CD4-positive, alpha-beta T cell treated with Interleukin-4 for 1 hour (primary cell): ENCODE measurements at places on chromosomes 7 and 10.

DNA sequence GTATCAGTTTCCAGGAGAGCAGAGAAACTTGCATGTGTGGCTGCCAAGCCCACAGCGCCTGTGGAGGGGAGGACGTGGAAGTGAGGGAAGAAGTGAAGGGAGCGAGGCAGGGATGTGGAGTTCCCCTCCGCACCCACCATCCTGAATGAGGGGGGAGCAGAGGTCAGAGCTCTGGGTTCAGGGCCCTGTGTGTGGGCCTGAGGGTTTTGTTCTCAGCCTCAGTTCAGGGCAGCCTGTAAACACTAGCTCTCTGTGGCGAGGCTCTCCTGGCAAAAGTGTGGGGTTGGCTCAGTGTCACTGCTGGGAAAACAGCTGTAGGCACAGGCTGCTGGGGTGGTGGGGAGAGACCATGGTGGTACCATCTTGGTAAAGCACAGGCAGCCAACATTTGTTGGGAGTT, 108.4 kb downstream of the C10orf105 start:
- DNase-seq: no peak

DNA sequence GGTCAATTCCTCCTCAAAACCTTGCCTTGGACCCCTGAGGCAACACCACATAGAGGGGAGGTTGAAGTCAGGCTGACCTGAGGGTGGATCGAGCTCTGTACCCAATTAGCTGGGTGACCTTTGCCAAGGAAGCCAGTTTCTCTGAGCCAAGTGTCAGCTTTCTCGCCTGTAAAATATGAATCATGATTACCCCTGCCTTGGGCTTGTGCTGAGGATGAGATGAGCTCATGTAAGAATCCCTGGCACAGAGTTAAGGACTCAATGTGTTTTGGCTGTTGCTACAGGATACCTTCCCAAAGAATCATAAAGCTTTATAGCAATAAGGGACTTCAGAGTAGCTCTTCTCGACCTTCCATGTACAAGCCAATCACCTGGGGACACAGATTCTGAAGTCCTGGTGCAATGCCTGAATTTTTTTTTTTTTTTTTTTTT, 43.5 kb upstream of the CACUL1 start:
- DNase-seq: no peak

- DNase-seq: no peak
Observed at GRCh38 chr7:15057272-15057671, 154.7 kb upstream of the DGKB start.

- DNase-seq: no peak
Observed at GRCh38 chr10:51168086-51168815, 94.0 kb downstream of the PRKG1 start.

DNA sequence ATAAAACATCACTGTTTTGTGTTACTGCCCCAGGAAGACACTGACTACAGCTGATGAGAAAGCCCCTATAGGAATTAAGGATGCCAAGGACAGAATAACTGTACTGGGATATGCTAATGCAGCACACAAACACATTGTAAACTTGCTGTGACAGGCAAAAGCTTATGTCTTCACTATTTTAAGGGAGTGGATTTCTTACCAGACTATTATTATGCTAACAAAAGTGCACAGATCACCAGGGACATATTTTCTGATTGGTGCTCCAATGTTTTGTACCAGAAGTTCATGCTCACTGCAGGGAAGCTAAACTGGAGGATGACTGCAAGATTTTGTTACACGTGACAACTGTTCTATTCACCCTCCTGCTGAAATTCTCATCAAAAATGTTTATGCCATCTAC, 48.1 kb upstream of the PTPN12 start:
- no peak for DNase-seq

GRCh38 chr7:116834815-116835504, 27.4 kb upstream of the CAPZA2 start:
- no peak for DNase-seq

GRCh38 chr7:121271916-121272315, 56.9 kb upstream of the WNT16 start:
- DNase-seq: no peak

- no peak for DNase-seq
Observed at GRCh38 chr10:128713471-128713870, 587.2 kb upstream of the MKI67 start.

DNA sequence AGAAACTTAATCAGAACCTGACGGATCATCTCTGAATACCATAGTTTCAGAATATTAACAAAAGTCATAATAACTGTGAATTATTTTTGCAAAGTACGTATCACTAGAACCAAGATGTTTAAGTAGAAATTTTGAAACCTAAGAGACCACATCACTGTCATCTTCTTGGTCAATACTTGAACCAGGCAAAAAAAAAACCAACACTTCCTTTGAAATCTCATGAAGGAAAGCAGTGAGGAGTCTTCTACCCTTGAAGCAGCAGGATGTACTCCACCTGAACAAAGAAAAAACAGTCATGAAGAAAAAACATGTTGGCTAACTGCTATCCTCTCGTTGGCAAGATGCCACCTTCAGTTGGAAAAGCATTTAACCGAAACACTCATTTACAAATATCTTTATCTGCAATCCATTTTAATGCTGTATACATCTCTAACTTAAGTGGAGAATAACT, 82.4 kb downstream of the SRPK2 start:
- DNase-seq: no peak

DNA sequence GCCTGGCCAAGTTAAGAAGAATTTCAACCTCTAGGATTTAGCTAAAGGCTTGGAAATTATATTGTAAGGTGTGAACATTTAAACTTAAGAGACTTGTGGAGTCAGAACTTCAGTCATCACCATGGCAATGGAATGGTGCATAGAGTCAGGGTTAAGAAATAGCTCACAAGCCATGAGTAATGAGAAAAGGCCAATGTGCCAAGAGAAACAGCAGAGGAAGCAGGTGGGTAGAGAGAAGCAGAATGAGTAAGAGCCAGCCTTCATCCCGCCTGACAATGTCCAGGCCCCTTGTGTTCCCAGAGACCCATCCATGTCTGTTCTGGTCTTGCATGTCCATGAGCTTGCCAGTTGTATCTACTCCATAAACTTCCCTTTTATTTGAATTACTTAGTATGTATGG, 62.6 kb upstream of the TBX20 start:
- no peak for DNase-seq

DNA sequence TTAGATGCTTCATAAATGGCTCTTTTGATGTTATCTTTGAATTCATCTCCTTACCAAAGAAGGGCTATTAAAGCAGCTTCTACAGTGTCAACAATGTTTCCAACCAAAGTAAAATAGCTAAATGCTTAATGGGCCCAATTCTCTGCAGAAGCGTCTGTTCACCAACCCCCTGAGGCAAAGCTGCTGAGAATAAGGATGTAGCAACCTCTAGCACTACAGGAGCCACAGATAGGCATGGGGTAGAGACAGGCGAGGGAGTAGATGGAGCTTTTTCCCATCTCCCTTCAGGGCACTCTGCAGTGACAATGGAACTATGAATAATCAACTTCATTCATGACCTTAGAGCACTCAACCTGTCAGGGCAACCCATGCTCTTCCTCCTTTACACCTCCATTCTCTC, 134.1 kb downstream of the FZD1 start:
- no peak for DNase-seq

GRCh38 chr10:42519761-42520460, 118.5 kb downstream of the ZNF33B start:
- DNase-seq: no peak

DNA sequence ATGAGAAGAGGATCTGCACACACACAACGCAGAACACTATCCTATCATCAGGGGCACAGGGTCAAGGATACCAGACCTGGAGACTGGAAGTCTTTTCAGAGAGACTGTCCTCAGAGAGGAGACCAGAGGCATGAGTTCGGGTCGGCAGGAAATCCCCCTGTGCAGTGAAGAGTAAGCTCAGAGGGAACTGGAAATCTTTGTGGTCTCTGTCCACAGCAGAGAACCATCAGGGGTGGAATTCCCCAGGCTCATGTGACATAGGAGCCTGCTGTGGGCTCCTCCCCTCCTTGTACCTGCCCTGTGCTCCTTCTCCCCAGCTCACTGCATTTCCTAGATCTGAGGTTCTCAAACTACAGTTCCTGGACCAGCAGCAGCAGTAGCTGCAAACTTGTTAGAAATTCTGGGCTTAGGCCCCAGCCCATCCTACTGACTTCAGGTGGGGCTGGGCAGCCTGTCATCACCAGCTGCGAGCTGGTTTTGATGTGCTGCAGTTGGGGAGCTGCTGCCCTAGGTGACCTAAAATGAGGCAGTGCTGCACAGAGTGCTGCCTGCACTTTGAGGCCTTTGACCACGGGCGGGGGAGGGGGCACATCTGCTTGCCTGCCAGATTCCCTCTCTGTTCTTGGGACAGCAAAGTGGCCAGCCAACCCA, 2.4 kb downstream of the ZMIZ2 start:
- DNase-seq: peak; percentile 77

GRCh38 chr10:110010486-110011378, 2.9 kb downstream of the ADD3 start:
- DNase-seq: peak; percentile 31

GRCh38 chr10:78451592-78451991, 417.9 kb downstream of the RPS24 start:
- no peak for DNase-seq

GRCh38 chr10:101214446-101215396, 14.5 kb downstream of the LBX1 start:
- peak; percentile 72 for DNase-seq

DNA sequence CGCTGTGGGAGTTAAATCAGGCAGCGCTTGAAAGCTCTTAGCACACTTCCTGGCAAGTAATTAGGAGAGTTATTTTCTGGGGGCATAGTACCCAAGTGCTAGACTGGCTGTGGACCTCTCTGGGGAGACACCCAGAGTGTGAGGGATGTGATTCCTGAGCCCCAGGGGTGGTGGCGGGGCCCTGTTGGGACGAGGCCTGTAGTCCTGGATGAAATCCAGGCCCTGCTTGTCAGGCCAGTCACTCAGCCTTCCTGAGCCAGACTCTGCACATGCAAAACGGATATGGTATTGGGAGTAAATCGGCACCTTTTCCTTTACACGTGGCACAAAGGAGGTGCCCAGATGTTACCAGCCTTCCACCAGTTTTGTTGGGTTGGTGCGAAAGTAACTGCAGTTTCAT, 31.2 kb downstream of the TRRAP start:
- DNase-seq: no peak

DNA sequence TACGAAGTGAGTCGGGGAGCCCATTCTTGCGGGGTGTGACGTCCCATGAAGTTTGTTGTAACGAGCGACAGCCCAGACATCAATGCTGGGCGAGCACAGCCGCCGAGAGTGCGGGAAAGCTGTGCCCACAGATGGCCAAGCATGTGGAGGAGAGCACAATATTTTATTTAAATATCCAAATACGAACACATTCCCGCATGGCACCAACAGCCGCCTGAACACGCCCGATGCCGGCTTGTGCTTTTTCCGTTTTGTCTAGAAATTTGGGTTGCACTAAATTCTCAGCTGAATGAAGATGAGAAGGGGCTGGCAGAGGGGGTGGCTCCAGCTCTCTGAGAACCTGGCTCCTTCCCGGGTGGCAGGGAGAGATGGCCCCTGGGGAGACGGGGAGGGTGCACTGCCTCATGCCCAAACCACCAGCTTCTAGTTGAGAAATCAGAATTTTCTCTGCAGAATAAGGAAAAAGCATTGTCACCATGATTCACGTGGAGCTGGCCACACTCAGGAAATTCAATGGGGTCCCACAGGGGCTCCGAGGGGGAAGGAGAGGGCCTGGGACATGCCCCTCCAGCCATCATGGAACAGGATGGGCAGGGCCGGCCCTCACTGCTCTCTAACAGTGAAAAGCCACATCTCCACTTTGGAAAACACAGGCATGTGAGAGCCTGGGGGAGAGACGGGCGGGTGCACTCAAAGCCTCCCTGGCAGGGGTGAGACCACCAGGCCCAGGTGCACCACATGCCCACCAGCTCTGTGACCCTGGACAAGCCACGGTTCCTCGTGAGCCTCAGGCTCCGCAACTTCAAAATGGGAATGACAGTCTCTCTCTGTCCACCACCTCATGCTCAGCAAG, 48.3 kb downstream of the EBF3 start:
- no peak for DNase-seq

DNA sequence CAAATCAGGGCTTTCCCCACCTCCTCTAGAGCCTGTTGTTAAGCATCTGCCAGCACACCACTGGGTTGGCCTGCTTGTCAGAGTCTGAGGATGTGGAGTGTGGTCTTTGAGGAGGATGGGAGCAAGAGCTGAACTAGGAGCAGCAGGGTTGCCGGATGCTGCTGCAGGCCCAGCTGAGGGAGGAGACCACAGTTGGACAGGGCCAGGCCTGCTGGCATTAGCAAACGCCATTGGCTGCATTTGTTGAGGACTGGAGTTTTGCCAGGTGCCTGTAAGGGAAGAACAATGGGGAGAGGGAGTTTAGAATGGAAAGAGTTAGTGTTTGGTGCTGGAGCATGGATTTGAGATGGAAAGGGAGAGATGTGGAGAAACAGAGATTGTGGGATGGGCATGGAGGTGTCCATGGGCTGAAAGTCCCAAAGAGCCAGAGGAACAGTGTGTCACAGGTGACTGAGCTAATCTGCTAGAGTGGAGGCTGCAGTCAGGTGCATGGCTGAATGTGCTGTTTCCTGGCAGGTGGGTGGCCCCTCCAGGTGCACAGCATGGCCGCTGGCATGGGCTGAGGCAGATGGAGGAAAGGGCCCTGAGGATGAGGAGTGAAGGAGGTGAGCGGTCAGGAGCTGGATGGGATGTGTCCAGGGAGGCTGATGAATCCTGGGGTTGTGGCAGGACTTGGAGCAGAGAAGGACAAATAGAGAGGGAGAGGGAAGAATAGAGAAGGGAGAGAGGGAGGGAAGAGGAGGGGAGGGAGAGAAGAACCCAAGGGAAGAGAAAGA, 40.7 kb downstream of the LEP start:
- DNase-seq: no peak

DNA sequence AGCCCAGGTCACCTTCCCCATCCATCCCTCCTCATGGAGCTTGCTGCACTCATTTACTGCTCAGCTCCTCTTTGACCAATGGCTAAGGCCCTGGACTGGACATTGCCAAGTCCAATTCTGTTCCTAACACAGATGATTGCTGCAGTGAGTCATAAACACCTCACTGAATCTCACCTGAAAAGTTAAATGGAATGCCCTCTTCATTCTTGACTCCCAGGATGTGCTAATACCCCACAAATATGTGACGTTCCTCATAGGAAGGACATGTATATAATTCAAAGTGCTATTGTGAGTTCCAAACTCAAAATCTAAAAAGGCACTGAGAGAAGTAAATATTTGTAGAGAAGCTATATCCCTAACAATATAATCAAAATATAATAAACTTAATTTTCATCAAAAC, 73.5 kb upstream of the DLX6 start:
- no peak for DNase-seq

- DNase-seq: no peak
Observed at GRCh38 chr10:117688358-117688757, 145.8 kb downstream of the EMX2 start.

DNA sequence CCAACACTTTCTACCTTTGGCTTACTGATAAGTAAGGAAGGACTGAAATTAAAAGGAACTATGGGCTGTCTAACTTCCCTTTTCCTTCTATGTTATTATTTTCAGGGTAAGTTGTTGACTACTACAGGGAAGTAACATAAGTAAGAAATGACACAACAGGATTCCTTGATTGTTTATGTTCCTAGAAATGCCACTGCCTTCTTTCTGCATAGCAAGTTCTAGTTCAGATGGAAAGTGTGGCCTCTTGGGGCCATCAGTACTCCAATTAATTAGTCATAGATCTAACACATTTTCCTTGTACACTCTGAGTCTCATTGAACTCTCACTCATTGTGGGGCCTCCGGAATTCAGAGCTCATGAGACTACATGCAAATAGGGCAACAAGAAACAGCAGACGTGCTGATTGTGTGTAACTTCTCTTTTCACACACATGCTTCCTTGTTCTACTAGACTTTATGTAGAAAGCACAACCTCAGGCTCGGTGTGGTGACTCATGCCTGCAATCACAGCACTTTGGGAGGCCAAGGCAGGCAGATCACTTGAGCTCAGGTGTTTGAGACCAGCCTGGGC, 35.3 kb upstream of the HIBADH start:
- peak; percentile 5 for DNase-seq
